ENCODE measurements at places on chromosomes 7 and 10.

- DNase-seq: no peak
Measured at GRCh38 chr7:156954941-156955340, 5.4 kb downstream of the NOM1 start.

DNA sequence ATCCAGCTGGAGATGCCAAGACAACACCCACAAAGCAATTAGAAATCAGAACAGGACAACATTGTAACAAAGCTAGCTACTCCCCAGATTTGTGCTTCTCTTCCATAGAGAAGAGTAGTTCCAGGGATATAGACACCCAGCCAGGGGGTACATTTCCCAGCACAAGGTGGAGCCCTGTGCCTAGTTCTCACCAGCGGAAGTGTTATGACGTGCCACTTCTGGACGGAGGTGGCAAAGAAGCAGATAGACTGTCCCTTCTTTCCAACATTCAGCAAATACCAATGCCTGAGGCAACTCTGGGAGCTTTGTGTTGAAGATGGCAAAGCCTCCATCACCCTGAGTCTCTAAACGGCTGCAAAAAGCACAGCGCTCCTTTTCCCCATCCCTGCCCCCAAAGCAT, 23.4 kb upstream of the GSAP start:
- DNase-seq: peak; percentile 23

GRCh38 chr10:122487174-122487765, 25.9 kb downstream of the HTRA1 start:
- peak; percentile 28 for DNase-seq

- no peak for DNase-seq
Measured at GRCh38 chr7:44333911-44334733, 8.7 kb upstream of the CAMK2B start.

DNA sequence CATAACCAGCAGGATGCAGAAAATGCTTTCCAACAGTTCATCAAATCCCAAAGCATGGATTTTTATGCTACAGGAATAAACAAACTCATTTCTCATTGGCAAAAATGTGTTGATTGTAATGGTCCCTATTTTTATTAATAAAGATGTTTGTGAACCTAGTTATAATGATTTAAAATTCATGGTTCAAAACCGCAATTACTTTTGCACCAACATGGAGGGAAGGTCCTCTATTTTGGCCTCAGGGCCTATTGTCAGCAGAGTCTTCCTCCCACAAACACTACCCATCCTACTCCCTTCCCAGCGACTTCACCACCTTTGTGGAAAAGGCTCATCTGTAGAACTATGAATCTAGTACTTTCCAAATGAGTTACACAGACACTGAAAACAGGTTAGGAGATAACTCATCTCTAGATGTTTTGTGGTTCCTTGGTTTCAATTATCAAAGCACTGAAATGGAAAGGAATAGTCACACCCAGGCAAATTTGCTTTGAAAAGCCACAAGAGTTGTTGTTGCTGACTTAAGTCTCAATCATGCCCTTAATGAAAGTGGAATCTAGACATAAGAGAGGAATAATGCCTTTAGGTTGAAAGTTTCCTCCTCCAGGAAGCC, 59.4 kb upstream of the FRMD4A start:
- no peak for DNase-seq

- DNase-seq: peak; percentile 42
Measured at GRCh38 chr7:101518336-101518735, 110.8 kb downstream of the MYL10 start.

DNA sequence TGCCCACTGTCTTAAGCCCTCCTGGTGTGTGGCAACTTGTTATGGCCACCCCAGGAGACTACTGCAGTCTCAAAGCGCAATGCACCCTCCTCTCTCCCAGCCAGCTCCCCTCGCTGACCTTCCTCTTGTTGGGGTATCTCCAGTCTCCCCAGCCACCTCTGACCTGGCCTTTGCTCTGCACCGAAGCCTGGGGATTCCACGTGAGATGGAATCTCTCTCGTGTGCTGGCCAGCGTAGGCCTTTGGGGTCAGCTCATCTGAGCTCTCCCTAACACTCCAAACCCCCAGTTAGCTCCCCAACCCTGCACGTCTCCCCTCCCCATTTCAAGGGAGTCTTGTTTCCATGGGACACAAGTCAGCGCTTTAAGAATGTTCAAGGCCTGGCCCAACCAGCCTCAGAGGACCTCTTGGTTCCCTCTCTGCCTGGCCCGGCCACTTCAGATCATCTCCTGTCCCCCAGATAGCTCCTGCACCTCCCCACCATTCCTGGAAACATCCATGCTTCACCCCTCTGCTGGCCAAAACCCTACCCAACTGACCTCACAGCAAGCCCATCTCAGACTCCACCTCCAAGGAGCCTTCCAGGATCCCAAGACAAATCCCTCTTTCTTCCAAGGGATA, 11.2 kb downstream of the ITPRIP start:
- DNase-seq: no peak

DNA sequence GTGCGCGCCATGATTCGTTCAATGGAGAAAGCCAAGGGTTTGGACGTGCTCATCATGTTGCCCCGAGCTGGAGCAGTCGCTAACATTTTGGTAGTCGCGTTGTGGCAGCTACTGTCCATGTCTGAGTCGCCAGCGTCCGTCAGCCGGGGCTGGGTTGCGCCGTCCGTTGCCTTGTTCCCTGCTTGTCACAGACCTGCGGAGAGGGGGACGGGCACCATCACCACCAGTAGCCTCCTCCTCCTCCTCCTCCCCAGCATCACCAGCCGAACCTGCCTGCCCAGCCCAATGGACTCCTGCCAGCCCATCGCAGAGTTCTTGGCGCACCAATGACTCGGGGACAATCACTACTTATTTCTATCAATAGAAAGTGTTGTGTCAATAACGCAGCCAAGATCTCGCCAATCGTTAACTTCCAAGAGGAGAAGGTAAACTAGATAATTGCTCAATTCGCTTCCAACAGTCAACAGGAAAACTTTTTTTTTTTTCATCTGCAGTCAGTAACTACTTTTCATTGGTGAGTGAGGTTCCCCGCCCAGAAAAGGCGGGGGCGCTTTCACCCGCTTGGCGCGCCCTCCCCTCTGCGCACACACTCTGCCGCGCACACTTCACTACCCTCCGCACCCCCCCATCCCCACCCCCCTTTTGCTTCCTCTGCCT, at the start of gene FEZF1:
Gene FEZF1 (minus strand): TSS at position 432 of the 657 bp plus-strand sequence. CDS start 313 bp downstream, at position 119.
- no peak for DNase-seq

- DNase-seq: no peak
Measured at GRCh38 chr10:13758756-13759155, 172.0 kb downstream of the PRPF18 start.

GRCh38 chr7:64874114-64874513, 29.0 kb upstream of the ZNF273 start:
- no peak for DNase-seq

- DNase-seq: no peak
Measured at GRCh38 chr10:133088956-133089800, 1.5 kb downstream of the ADGRA1 start.

GRCh38 chr7:38070718-38071117, 107.3 kb upstream of the STARD3NL start:
- DNase-seq: peak; percentile 0

GRCh38 chr7:111029574-111030251, 61.2 kb upstream of the LRRN3 start:
- peak; percentile 59 for DNase-seq

GRCh38 chr7:151406051-151406875, 3.6 kb downstream of the WDR86 start:
- DNase-seq: no peak

DNA sequence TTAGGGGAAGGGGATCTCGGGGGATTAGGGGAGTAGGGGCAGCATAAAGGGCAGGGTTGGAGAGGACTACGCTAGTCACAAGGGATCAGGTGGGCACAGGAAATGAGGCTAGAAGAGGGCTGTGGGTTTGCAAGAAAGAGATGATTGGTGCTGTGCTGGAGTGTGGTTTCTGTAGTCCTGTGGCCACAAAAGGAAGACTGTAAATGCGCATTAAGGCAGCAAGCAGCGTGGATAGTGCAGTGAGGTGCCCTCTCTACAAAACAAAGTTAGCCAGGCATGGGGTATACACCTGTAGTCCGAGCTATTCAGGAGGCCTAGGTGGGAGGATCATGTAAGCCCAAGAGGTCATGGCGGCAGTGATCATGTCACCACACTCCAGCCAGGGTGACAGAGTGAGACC, 212.1 kb downstream of the MLLT10 start:
- no peak for DNase-seq

GRCh38 chr10:65769828-65770227, 1156.0 kb upstream of the LRRTM3 start:
- DNase-seq: peak; percentile 24
